ENCODE measurements at places on chromosomes 4 and X.

- peak; percentile 60 for DNase-seq
Observed at GRCh38 chr4:10015140-10015753, 6.0 kb downstream of the SLC2A9 start.

GRCh38 chrX:121231566-121232358 lies 184.4 kb downstream of the GLUD2 start:
- DNase-seq: peak; percentile 73

GRCh38 chr4:111464251-111465045 lies 680.8 kb upstream of the FAM241A start:
- DNase-seq: no peak

- no peak for DNase-seq
Observed at GRCh38 chr4:6224735-6225134, 24.4 kb upstream of the JAKMIP1 start.

GRCh38 chr4:24980740-24981139 lies 50.0 kb downstream of the LGI2 start:
- DNase-seq: peak; percentile 49

GRCh38 chr4:99856166-99856565 lies 38.1 kb downstream of the LAMTOR3 start:
- DNase-seq: no peak

DNA sequence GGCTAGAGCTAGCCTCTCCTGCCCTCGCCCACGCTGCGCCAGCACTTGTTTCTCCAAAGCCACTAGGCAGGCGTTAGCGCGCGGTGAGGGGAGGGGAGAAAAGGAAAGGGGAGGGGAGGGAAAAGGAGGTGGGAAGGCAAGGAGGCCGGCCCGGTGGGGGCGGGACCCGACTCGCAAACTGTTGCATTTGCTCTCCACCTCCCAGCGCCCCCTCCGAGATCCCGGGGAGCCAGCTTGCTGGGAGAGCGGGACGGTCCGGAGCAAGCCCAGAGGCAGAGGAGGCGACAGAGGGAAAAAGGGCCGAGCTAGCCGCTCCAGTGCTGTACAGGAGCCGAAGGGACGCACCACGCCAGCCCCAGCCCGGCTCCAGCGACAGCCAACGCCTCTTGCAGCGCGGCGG lies at the start of gene AR:
Gene AR (plus strand): TSS at position 204 of the 400 bp plus-strand sequence. CDS start 1,126 bp downstream, outside the sequence.
- DNase-seq: no peak

DNA sequence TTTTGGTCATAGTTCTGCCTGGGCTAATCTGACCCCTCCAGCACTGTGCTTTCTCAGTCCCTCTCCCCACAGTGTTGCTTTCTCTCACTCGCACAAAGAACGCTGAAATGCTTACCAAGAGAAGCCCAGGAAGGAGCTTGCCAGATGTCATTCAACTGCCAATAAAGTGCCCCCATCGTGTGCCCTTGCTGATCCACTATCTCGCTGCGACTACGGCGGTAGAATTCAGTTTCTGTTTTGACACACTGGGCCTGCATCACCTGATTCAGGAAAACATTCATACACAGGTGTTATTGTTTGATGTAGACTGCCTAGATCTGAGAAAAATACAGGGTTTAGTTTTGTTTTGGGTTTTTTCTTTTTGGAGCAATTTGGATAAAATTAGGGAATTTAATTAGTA lies 121.2 kb downstream of the MANBA start:
- DNase-seq: no peak

DNA sequence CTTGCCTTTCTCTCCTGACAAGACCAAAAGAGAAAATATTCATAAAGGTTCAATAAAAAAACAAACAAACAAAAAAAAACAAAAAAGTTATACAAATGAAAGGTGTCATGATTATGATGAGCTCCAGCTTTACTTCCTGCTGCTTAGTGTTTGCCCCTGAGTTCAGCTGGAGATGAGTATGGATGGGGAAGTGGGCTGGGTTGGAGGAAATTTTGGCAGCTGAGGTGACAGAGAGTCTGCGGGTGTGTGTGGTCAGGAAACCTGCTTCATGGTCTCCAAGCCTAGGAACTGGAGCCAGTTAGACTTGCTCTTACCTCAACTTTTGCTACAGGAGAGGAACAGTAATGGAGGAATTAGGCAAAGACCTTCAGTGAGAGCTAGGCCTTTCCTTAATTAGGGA lies 4.3 kb upstream of the CYSLTR1 start:
- DNase-seq: no peak

DNA sequence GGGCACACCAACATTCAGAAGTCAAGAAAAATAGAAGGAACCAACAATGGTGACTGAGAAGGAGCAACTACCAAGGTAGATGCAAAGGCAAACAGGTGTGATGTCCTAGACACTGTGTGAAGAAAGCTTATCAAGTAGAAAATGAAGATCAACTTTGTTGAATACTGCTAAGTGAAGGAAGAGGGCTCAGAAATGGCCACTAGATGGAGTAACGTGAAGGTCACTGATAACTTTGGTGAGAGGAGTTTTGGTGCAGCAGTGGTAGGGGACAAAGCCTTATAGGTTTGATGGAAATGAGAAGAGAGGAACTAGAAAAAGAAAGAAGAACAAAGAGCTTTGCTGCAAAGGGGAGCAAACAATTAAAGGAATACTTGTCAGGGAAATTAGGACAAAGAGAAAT lies 23.5 kb downstream of the OTC start:
- peak; percentile 19 for DNase-seq

Data from NCI-H69 (cell line).